ENCODE measurements at places on chromosomes 6 and 20. TPM values are rescaled to one million over a fixed set of nuclear protein-coding genes. Genes with fewer than 3 reads are reported as not detected.
A peak's percentile ranks its signal among the peaks of the same experiment; 100 is the strongest.

SNAI1 gene
- total RNA-seq, result 1.6 TPM

DNA sequence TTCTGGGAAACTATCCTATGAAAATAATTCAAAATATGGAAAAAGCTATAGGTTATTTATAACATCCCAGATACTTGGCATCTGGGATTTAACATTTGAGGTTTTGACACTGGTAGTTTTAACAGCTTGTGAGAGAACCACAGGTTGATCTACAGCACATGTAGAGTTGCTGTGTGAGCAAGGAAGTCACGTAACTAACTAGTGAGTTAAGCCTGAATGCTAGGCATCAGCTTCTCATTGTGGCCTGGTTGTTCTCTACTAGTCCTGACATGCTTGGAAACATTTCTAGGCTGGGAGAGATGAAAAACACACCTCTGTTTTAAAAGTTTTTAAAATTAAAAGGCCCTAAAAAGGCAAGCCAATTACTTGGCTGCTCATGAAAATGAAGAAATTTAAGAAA is 28.2 kb downstream of the ESF1 start:
- no peak for DNase-seq

- DNase-seq, result no peak
These were observed 81.9 kb downstream of the MDGA1 start for GRCh38 chr6:37615564-37616340.

SAMD5 gene
- total RNA-seq, result 3.7 TPM

DNA sequence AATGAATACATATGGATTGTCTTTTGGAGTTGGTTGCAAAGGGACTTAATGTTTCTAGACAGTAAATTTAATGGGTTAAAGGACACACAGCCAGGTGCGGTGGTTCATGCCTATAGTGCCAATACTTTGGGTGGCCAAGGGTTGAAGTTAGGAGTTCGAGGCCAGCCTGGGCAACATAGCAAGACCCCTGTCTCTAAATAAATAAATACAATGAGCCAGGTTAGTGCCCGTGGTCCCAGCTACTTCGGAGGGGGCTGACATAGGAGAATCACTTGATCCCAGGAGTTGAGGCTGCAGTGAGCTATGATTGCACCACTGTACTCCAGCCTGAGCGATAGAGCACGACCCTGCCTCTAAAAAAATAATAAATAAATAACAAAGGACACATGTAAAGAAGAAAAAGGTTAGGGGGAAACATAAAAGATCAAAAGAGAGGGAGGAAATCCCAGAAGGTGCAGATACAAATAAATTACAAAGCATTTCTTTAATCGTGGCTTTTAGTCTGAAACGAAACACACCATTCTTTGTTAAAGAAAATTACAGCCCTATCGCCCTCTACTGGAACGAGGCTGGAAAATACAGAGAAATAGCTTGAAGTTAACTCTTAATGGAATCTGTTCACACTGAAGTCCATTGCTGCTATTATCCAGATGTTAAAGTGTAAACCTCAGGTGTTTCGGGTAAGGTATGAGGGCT is 42.6 kb upstream of the SCML4 start:
- no peak for DNase-seq

MYLIP gene
- total RNA-seq, result 33.6 TPM

MICA gene
- total RNA-seq, result 4.5 TPM

- DNase-seq, result no peak
These were observed 474.7 kb upstream of the ADGRB3 start for GRCh38 chr6:68160348-68160747.

GRCh38 chr6:160398674-160399271 is 50.6 kb downstream of the SLC22A3 start:
- no peak for DNase-seq

- DNase-seq, result no peak
These were observed 898 bp downstream of the LAMA4 start for GRCh38 chr6:112253498-112253840.

- peak; percentile 76 for DNase-seq
These were observed 70.0 kb downstream of the SNX5 start for GRCh38 chr20:17898548-17898994.

BTNL2 gene
- not detected for total RNA-seq

DNA sequence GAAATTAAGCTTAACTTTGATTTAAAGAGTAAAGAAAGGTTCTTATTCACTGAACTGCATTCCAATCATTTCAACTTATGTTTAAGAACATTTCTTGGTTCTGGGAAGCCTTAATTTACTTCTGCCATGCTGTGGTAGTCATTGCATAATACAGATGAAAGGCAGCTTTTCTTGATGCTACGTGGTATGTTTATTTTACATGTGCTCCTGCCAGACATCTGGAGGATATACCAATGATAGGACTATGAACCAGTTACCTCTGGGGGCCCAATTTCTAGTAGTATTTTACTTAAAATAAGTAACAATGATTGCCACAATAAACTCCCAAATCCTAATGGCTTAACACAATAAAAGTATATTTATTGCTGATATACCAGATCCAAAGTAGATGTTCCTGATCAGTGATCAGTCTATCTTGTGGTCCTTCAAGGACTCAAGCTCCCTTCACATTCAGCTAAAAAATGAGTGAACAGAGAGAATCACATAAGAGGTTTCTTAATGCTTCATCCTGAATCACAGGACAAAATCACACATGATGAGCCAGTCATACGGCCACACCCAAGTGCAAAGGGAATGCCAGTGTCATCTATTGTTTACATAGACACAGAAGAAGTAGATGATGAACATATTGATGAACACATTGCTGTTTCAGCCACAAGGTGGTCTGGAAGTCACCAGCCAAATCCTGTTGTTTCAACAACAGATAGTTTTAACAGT is 56.5 kb upstream of the CCN2 start:
- no peak for DNase-seq

DNA sequence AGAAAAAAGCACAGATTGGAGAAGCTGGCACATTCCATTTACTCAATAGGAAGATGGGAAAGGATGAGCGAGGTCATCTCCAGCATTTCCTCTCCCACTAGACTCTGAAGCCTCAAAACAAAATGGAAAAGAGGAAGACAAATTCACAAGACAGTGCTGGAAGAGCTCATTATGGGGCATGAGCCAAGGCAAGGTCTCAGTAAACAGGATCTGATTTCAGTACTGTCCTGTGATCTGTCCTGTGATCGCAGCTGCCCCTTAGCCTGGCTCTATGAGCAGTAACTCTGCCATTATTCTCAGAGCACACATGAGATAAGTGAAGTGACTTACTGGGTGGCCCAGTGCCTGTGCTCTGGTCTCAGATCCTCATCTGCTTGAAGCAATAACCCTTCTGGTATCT is 68.1 kb upstream of the SLC4A11 start:
- DNase-seq, result no peak

DNA sequence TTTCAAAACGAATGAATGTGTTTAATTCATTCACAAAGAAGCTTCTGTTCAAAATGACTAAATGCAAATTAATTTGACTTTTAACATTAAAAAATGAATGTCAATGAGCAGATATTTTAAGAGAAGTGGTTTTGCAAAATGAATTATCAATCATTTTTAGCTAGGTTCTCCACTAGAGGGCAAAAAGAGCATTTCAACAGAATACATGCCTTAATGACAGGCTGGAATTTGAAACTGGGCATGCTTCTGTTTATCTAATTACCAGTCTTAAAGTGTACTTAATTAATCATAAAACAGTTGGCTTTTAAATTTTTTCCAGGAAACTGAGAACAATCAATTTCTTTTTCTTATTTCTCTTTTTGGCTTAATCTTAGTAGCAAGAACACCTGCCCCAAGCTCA is 63.8 kb upstream of the TINAG start:
- DNase-seq, result no peak

ZSCAN31 gene
- 44.8 TPM for total RNA-seq

GRCh38 chr6:20068421-20068988 is 143.8 kb downstream of the MBOAT1 start:
- no peak for DNase-seq

DNA sequence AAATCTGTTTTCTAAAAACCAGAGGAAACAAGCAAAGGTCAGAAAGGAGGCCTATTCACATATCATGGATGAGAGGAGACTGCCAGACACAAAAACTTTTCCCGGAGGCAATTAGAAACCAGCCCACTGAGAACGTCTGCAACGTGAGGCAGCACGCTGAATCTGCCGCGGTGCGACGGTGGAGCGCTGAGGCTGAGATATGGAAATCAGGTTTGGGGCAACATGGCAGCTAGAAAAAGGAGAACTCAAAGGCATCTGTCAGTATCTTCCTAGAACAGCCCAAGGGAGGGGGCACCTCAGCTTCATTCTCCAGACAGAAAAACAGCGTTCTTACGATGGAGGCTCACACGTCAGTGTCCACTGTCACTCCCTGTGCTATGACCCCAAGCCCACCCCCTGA is 5.2 kb downstream of the PRELID3B start:
- no peak for DNase-seq

STX11 gene
- 1.0 TPM for total RNA-seq

CLPSL2 gene
- total RNA-seq, result 1.7 TPM

MRPS10 gene
- 24.2 TPM for total RNA-seq
